NCI-H2081 (cell line): ENCODE measurements at places on chromosomes 7 and 10.

- no peak for DNase-seq
Observed at GRCh38 chr7:148850564-148850963, 33.5 kb downstream of the EZH2 start.

DNA sequence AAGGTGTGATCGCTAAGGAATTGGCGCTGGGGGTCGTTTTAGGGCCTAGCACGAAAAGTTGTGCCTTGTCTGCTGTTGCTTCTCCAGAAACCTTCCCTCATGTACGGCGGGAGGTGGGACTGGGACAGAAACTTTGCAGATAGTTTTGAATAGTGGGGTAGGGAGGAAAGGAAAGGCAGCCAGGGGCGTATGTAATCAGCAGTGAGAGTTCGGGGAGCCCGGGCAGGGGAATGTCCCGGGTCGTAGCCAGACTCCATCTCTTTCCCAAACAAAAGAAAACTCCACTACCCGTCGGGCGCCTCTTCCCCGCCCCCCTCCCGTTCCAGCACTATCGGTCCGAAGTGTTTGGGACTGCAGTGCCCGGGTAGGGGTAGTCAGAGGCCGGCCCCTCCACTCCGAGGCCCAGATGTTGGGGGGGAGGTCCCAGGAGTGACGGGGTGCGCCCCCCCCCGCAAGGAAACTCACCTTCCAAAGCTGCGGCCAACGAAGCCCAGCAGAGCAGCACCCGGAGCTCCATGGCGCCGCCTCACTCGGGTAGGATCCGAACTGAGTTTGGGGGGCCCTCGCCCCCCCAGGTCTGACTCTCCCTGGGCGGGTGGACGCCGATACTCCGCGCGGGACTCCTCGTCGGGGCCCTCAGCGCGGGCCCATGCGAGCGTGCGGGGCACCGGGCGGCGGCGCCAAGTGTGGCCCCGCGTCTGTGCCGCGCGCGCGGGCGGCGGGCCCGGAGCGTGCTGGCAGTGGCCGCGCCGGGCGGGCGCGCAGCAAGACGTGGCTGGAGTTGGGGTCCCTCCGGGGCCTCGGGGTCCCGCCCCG lies 601 bp downstream of the EPHB4 start:
- no peak for DNase-seq

DNA sequence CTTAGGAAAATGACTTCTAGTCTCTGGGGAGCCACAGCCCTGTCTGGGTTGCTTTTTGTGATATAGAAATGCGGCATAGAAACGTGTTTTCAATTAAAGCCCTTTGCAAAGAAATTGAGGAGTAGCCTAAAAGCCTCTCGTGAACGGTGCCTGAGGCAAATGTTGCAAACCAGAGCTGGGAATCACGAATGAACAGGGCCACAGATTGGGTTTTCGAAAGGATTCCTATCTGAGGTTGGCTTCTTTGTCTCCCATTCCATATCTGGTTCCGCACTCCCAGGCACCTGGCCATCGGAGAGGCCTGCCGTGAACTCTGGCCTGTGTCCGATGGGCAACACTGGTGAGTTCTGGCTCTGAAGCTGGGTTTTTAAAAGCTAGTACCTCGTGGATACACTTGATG lies 221.6 kb downstream of the TCF7L2 start:
- no peak for DNase-seq

GRCh38 chr10:29811751-29812427 lies 177.1 kb upstream of the SVIL start:
- DNase-seq: peak; percentile 67

GRCh38 chr10:5944389-5945189 lies 32.8 kb downstream of the IL15RA start:
- peak; percentile 62 for DNase-seq

DNA sequence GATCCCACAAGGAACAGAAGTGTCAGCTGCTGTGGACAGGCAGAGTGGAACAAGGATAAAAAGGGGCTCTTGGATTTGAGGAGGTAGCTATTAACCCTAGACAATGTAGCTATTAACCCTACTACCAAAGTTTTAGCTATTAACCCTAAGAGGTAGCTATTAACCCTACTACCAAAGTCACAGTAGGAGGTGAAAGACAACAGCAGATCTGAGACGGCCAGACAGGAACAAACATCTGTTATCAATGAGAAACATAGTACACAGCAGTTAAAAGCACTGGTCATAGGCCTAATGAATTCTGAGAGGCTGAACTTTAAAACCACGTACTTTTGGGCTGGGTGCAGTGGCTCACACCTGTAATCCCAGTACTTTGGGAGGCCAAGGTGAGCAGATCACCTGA lies 11.9 kb downstream of the ERCC6 start:
- no peak for DNase-seq

- peak; percentile 27 for DNase-seq
Observed at GRCh38 chr10:14586901-14587300, 187.8 kb downstream of the FAM107B start.

DNA sequence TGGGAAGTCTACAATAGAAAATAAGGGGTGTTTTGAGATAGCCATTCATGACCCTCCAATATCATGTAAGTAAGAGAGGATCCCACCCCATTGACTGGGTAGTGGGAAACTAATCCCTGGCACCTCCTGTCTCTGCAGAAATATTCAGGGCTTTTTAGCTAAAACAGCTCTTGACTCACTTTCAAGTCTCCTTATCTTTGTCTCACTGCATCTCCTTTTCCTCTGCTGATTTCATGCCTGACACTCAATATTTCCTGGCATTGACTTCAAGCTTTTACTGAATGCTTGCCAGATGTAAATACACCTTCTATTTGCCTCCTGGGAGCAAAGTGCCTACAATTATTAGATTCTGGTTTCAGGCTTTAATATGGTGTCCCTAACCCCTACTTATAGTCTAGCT lies 57.1 kb downstream of the CHRM2 start:
- DNase-seq: peak; percentile 26

DNA sequence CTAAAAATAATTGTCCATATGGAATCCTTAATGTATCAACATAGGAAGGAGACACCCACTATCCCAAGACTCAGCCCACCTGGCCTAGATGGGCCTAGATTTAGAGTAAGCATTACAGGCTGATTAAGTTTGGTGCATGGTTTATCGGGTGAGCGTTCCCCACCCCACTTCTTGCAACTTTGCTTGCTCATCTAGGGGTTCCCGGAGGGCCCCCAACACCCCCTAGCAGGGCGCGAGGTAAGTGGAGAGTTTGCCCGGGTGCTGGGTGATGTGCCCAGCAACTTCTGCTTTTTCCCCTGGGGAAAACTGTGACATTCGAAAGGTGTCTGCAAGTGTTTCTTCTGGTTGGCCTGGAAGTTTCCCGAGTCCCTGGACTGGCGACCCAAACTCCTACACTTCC lies 31.7 kb downstream of the SKIDA1 start:
- no peak for DNase-seq
